ENCODE measurements at places on chromosomes 7 and 10. TPM values are rescaled to one million over a fixed set of nuclear protein-coding genes. Genes with fewer than 3 reads are reported as not detected.
A peak's percentile ranks its signal among the peaks of the same experiment; 100 is the strongest.

The DKK1 gene
- total RNA-seq = not detected

GRCh38 chr7:158779061-158780000 is 50.0 kb downstream of the ESYT2 start:
- H3K36me3 ChIP-seq = peaks cover 21% of the 10 kb centered on the region
- H3K27ac ChIP-seq = peak overlapping the region; percentile 49
- no peak for DNase-seq
- H3K4me3 ChIP-seq = peak overlapping the region; percentile 2
- H3K4me1 ChIP-seq = peaks cover 76% of the 10 kb centered on the region
- no peaks in the 10 kb centered on the region for H3K27me3 ChIP-seq

DNA sequence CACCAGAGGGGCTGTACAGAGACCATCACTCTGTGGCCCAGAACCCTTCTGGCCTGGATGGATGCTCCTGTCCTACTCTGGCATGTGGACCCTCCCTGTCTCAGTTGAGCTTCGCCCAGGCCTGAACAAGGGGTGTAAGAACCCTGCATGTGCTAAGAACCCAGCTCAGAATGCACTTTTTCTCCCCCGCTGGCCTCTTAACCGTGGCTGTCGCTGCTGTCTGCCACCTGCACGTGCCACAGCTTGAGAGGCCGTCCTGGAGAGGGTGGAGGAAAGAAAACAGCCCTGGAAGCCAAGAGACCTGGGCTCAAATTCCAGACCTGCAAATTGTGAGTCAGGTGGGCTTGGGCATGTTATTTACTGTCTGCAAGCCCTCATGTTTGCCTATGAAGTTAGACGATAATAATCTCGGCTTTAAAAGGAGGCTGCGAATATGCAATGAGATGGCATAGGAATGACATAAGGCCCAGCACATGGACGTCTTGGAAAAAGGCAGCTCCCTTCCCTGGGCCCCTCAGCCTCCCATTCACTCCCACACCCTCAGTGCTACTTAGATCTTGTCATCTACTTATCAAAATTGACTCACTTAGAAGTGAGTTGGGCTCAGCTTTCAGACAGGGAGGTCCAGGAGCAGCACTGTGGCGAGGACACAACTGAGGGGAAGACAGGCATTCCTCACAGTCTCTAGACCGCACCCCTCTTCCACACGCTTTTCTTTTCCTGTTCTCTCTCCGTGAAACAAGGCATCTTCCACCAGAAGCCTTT is 31.4 kb downstream of the FIGNL1 start:
- peaks cover 22% of the 10 kb centered on the region for H3K4me1 ChIP-seq
- no peaks in the 10 kb centered on the region for H3K27me3 ChIP-seq
- no peak for DNase-seq

The UCN3 gene
- total RNA-seq = not detected

- no peaks in the 10 kb centered on the region for H3K27me3 ChIP-seq
- DNase-seq = no peak
- H3K4me3 ChIP-seq = no peak overlapping the region
- peaks cover 21% of the 10 kb centered on the region for H3K4me1 ChIP-seq
Measured at GRCh38 chr7:99111591-99111990, 32.3 kb downstream of the SMURF1 start.

The AGAP6 gene
- 19.5 TPM for total RNA-seq

DNA sequence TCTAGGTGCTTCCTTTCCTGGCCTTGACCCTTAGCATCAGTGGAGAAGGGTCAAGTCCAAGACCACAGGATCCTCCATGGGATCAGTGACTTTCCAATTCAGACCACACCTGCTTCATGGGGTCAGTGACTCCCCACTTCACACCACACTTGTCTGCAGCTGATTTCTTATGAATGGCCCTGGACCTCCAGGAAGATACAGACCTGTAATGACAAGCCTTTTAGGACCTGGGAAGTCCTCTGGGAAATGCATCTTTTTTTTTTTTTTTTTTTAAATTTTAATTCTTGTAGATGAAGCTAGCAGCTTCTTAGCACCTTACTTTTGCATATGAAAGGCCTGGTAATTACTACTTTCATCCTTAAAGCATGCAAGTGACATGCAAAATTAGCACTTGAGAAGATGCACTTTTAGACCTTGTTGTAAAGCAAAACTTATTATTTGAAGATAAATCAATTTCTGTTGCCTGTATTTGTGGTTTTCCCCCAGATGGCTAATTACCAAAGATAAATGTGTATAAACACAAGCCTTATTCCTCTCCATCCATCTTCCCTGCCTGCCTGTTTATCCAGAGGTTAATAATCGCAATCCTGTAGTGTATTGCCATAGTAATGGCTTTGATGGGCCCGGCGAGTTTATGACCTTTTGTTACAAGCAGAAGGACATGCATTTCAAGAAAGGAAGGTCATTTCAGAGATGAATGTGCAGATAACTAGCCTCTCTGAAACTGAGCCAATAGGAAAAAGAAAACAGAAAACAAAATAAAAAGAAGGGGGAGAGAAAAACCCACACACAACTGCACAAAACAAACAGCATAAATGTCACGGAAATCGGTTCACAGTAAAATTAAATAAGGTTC is 1018.7 kb downstream of the TYW1 start:
- H3K27ac ChIP-seq = no peak overlapping the region
- H3K27me3 ChIP-seq = no peaks in the 10 kb centered on the region
- no peak overlapping the region for H3K4me3 ChIP-seq
- no peaks in the 10 kb centered on the region for H3K36me3 ChIP-seq
- no peaks in the 10 kb centered on the region for H3K4me1 ChIP-seq
- DNase-seq = no peak

The SPDYE5 gene
- total RNA-seq = not detected

- H3K27me3 ChIP-seq = no peaks in the 10 kb centered on the region
- no peaks in the 10 kb centered on the region for H3K36me3 ChIP-seq
- H3K4me1 ChIP-seq = no peaks in the 10 kb centered on the region
- no peak overlapping the region for H3K27ac ChIP-seq
- DNase-seq = no peak
- no peak overlapping the region for H3K4me3 ChIP-seq
Measured at GRCh38 chr10:72918352-72918751, 24.8 kb downstream of the OIT3 start.

DNA sequence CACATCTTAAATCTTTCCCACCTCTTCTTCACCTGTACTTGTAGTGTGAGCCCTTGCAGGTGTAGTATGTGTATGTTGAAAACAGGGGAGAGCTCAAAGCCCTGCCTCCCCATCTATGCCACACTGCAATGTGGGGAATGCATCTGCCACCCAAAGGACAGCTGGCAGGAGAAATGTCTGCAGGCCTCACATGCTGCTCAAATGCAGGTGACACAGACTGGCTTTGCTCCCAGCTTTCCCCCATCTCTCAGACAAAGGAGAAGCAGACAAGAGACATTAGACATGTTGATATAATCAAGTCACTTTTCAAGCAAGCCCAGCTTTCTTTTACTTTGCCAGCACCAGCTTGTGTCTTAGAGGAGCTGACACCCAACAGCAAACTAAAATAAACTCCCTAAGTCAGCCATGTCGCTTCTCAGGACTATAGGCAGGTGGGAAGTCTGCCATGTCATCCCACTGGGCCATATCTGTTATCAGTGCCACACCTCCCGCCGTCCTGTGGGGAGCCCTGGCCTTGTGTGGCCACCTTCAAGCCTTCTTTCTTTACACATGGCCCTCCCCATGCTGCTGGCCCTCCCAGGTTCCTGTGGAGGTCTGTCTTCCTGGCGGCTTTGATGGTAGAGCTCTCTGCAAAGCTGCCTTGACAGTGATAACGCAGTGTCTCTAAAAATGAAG is 102.1 kb downstream of the CXCL12 start:
- no peaks in the 10 kb centered on the region for H3K36me3 ChIP-seq
- no peaks in the 10 kb centered on the region for H3K27me3 ChIP-seq
- H3K27ac ChIP-seq = no peak overlapping the region

The IDI2 gene
- not detected for total RNA-seq

DNA sequence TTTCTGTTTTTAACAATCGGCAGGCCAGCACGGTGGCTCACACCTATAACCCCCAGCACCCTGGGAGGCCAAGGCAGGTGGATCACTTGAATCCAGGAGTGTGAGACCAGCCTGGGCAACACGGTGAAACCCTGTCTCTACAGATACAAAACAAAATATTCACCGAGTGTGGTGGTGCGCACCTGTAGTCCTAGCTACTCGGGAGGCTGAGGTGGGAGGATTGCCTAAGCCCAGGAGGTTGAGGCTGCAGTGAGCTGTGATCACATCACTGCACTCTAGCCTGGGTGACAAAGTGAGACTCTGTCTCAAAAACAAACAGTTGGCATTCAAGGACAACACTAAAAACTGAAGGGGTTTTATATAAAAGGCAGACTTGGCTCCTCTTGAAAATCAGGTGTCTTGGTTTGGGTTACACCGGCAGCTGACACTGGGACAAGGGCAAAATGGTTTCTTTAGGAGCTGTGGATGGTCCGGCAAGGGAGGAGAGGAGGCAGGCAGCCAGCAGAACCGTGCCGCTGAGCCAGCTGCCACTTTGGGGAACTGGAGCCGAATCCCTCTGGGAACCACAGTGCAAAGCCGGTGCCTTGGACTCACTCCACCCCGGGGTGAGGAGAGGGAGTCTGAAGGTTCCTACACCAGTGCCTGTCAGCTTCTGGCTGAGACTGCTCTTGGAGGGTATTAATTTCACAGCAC is 52.6 kb downstream of the CHST3 start:
- no peaks in the 10 kb centered on the region for H3K4me1 ChIP-seq
- H3K27ac ChIP-seq = no peak overlapping the region
- DNase-seq = no peak
- H3K27me3 ChIP-seq = no peaks in the 10 kb centered on the region

DNA sequence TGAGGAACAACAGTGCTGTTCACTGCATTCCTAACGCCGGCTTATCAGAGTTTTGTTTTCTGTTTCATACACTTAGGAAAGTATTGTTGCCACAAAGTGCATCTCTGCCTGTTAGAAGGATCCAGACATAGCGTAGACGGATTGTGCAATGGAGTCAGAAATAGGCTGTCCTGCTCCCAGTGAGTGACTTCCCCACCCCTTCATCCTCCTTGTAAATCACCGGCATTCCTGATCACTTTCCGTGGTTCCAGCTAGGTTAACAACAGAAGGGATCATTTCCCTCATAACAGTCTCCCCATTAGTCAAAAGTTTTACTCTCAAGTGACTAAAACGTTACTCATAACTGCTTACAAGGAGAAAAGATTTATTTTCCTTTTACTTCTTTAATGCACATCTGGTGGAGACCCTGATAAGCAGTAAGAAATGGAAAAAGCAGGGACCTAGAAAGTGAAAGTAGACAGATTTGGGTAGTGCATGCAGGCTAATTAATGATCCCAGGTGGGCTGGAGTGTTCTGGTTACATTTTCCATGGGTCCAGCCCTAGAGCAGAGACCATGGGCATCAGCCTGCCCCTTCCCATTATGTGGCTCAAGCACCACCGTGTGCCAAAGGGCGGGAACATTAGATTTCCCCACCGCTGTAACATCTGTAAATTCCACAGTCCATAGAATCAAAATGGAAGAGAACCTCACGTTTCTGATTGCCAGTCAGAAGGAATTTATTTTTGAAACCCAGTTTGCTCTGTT is 395.1 kb upstream of the GALNT17 start:
- H3K27me3 ChIP-seq = no peaks in the 10 kb centered on the region
- no peaks in the 10 kb centered on the region for H3K36me3 ChIP-seq
- H3K4me1 ChIP-seq = no peaks in the 10 kb centered on the region

- peaks cover 32% of the 10 kb centered on the region for H3K36me3 ChIP-seq
- no peak for DNase-seq
- H3K27ac ChIP-seq = no peak overlapping the region
- no peaks in the 10 kb centered on the region for H3K4me1 ChIP-seq
- H3K4me3 ChIP-seq = no peak overlapping the region
- H3K27me3 ChIP-seq = no peaks in the 10 kb centered on the region
Measured at GRCh38 chr10:119457966-119458766, 84.4 kb downstream of the RGS10 start.

GRCh38 chr10:98377001-98377400 is 38.0 kb downstream of the PYROXD2 start:
- H3K27me3 ChIP-seq = no peaks in the 10 kb centered on the region
- H3K27ac ChIP-seq = no peak overlapping the region
- H3K4me3 ChIP-seq = no peak overlapping the region
- DNase-seq = no peak
- no peaks in the 10 kb centered on the region for H3K4me1 ChIP-seq

GRCh38 chr10:61283066-61283465 is 170.1 kb downstream of the TMEM26 start:
- peaks cover 12% of the 10 kb centered on the region for H3K4me1 ChIP-seq
- no peaks in the 10 kb centered on the region for H3K27me3 ChIP-seq
- H3K27ac ChIP-seq = no peak overlapping the region
- no peak for DNase-seq
- H3K36me3 ChIP-seq = no peaks in the 10 kb centered on the region
- no peak overlapping the region for H3K4me3 ChIP-seq

- H3K27ac ChIP-seq = no peak overlapping the region
- peak; percentile 25 for DNase-seq
- no peaks in the 10 kb centered on the region for H3K27me3 ChIP-seq
- no peaks in the 10 kb centered on the region for H3K36me3 ChIP-seq
Measured at GRCh38 chr10:103921750-103922195, 3.8 kb upstream of the STN1 start.

DNA sequence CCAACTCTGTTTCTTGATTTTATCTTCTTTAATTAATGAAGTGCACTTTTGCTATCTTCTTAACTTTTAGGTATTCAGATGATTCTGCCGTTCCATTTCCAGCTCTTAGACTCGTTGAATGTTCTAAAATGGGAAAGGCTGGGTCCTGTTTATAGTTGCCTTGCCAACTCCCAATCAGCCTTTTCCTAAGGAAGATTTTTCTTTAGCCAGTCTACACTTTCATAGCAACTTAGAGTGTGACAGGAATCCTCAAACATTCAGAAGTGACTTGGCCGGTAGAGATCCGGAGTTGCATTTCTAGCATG is 23.0 kb upstream of the TRIL start:
- H3K27me3 ChIP-seq = no peaks in the 10 kb centered on the region
- DNase-seq = no peak
- H3K36me3 ChIP-seq = no peaks in the 10 kb centered on the region
- H3K4me3 ChIP-seq = no peak overlapping the region
- H3K27ac ChIP-seq = no peak overlapping the region

The PLEKHA1 gene
- 28.5 TPM for total RNA-seq

The PDK4 gene
- not detected for total RNA-seq

- no peak overlapping the region for H3K4me3 ChIP-seq
- H3K27me3 ChIP-seq = no peaks in the 10 kb centered on the region
- H3K27ac ChIP-seq = no peak overlapping the region
- H3K4me1 ChIP-seq = no peaks in the 10 kb centered on the region
- H3K36me3 ChIP-seq = no peaks in the 10 kb centered on the region
- no peak for DNase-seq
Measured at GRCh38 chr7:137476937-137477336, 133.4 kb upstream of the PTN start.

The SLC26A4 gene
- total RNA-seq = not detected

The LRRC17 gene
- total RNA-seq = 0.20 TPM

DNA sequence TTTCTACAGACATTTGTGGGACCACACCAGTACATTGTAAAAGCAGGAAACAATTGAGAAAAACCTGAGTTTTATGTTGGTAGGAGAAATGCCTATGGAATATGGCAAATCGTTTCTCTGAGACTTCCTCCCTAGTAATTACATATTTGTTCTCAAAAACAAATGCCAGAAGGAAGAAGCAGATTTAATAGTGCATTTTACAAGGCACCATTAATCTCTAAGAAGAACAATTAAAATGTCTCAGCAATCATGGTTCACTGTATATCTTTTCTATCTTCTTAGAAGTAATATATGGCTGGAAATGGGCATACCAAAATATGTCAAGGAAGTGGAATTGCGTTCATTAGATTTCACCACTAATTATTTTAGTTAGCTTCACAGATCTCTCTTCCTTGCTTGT is 13.3 kb downstream of the CAV1 start:
- H3K4me3 ChIP-seq = no peak overlapping the region
- DNase-seq = no peak
- no peak overlapping the region for H3K27ac ChIP-seq

The CNTNAP2 gene
- total RNA-seq = not detected

All from naive thymus-derived CD4-positive, alpha-beta T cell (primary cell).